WERI-Rb-1 (cell line): ENCODE measurements at places on chromosomes 12 and 14.

GRCh38 chr14:60116181-60116580 is 24.5 kb downstream of the PCNX4 start:
- DNase-seq, result no peak

DNA sequence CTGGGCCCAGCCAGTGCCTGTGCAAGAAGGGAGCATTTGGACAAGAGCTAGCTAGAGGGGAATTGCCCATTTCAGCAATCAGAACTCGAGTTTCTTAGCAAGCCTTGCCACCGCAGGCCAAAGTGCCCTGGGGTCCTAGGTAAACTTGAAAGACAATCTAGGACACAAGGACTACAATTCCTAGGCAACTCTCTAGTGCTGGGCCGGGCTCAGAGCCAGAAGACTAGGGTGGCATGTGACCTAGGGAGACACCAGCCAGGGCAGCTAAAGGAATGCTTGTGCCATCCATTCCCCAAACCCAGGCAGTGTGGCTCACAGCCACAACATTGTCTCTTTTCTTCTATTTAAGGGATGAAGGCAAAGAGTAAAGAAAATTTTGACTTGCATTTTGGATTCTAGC is 205.0 kb downstream of the BMP4 start:
- DNase-seq, result no peak

DNA sequence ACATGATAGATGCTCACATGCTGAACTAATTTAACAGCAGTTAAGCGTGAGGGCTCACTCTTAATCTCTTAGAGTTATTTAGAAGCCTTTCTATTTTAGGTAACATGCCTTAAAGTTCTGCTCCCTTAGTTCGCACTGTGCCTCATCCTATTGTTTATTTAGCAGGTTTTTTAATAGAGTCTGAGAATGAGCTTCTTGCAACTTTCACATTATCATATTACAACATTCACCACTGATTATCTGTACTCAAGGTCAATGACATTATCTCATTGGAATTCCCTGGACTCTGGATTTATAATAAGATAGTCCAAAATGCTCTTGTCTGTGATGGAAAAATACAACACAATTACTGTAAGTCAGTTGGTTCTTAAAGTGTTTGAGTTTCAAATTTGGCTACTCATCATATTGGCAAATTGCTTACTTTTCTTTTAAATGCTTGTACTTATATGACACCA is 183.6 kb upstream of the SLC38A2 start:
- DNase-seq, result no peak

DNA sequence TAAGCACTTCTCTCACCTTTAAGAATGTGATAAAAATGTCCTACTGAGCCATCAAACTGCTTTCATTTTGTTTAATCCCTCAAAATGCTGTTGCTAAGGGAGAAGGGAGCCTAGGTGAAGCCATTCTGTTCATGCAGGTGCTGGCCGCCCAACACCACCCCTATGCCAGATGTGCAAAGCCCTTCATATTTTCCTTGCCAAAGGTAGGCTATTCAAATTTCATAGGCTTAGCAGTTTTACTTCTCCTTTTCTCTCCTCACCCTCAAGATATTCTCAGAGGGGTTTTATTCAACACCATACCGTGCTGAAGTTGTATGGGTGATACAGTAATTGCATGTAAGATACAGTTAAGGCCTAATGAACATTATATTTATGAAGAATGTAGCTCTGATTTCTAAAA is 461.7 kb downstream of the GXYLT1 start:
- DNase-seq, result no peak

- no peak for DNase-seq
Measured at GRCh38 chr14:89067293-89067972, 243.0 kb downstream of the TTC8 start.

DNA sequence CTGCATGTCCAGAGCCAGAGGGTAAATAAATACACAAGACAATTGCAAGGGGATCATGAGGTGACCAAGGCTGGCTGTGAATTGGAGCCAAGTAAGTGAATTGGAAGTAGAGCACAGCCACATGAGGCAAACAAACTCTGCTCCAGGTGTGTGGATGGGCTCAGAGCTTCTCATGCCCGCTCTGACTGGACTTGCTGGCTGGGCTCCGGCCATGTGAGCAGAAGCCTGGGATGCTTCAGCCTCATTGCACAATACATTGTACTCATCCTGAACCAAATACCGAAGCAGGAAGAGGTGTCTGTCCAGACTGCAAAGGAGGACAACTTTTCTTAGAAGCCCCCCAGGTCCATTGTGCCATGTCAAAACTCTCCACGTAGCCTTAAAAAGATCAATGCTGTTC is 193.0 kb downstream of the TTC8 start:
- DNase-seq, result no peak

GRCh38 chr12:2161473-2161872 is 108.7 kb downstream of the CACNA1C start:
- no peak for DNase-seq

GRCh38 chr12:7096979-7097378 is 4.7 kb upstream of the C1R start:
- DNase-seq, result no peak

DNA sequence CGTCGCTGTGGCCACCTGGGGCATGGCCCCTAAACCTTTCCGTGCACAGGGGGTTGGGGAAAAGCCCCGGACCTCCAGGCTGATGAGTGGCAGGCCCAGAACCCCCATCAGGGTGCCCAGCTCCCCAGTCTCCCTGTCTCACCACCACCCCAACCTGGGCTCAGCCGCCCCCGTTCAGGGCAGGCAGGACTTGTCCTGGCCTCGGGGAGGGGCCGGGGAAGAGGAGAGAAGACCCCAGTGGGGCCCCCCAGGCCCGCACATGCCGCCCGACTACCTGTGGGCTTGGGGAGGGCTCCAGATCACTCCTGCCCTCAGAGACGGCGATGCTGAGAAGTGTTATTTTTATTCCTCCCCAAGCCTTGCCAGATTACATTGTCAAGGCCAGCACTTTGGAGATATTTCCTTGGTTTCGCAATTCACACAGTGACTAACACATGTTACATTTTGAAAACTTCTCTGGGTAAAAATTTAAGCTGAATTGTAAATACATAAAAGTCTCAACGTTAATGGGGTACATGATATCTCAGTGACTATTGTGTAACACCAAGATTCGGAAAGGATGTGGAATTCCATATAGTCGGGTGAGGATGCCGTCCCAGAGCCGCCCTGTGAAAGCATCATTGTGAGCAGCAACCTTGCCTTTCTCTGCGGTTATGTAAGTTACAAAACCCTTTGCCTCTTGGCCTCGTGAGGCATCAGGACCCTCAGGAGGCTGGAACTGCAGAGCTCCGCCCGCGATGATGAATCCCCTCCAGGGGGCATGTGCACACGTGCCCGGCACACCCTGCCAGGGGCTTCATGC is 85.6 kb upstream of the DIO3 start:
- DNase-seq, result no peak

DNA sequence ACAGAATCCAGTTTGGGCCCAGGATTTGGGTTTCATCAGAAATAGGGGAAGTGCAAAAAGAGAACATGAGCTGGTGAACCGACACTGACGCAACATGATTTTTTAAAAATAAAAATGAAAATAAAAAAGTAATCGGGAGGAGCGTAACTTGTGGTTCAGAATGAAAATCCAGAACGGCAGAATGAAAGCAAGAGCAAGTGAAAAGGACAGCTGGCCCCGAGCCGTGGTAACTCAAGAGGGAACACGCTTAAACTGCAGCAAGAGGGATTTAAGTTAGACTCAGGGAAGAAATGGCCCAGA is 1.6 kb downstream of the SLC6A12 start:
- no peak for DNase-seq

GRCh38 chr14:93245764-93246420 is 38.8 kb downstream of the UBR7 start:
- DNase-seq, result no peak

DNA sequence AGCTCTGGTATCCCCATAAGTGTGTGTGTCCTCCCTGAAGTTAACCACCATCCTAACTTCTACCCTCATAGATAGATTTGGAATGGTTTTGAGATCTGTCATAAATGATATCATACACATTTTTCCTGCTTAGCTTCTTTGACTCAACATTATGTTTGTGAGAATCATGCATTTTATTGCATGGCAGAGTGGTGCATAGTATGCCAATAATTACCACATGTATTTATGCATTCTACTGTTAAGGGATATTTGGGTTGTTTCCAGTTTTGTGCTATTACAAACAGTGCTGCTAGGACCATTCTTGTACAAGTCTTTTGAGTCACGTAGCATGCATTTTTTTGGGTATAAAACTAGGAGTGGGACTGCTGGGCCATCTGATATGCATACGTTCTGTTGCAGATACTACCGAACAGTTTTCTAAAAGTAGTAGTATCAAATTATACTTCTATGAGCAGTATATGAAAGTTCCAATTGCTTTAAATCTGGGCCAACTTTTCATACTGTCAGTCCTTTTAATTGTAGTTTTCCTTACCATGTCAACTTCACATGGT is 13.4 kb downstream of the GRIP1 start:
- no peak for DNase-seq

- no peak for DNase-seq
Measured at GRCh38 chr12:71250166-71250565, 92.4 kb upstream of the TSPAN8 start.

GRCh38 chr12:108720757-108721514 is 10.4 kb downstream of the CORO1C start:
- DNase-seq, result no peak

DNA sequence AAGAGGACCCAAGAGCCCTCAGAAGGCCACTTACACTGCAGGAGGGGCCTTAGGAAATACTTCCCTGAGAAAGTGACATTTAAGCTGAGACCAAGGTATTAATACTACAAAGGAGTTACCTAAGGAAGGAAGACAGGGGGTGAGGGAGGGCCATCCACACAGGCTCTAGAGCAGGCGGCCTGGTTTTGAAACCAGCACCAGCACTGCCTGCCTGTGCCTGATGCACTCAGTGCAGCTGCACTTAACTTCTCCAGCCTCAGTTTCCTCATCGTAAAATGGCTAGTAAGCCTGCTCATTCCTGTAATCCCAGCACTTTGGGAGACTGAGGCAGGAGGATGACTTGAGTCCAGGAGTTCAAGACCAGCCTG is 45.5 kb upstream of the PLEKHG6 start:
- no peak for DNase-seq

DNA sequence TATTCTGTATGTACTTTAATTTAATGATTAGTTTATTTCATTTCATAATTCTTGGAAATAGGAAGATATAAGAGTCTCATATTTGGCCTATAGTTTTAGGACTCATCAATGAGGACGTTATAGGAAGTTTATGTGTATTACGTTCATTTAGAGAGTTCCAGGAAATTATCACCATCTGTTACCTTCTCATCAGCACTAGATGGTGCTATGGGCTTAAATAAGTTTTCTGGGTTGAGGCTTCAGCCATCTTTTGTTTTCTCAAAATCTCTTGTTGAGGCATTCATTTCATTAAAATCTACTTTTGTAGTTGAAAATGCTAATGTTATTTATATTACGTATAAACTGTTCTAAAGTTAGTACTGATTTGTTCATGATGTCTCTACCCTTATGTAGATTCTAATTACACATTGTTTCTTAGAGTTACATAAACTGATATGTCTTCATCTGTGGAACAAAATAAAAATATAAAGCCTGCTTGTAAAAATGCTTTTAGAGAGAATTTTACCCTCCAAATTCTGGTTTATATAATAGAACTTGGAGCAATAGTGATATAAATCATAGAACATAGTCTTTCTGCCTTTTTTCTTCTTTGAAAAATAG is 89.2 kb downstream of the CFAP54 start:
- DNase-seq, result no peak

- no peak for DNase-seq
Measured at GRCh38 chr14:53060046-53060445, 93.1 kb downstream of the DDHD1 start.

DNA sequence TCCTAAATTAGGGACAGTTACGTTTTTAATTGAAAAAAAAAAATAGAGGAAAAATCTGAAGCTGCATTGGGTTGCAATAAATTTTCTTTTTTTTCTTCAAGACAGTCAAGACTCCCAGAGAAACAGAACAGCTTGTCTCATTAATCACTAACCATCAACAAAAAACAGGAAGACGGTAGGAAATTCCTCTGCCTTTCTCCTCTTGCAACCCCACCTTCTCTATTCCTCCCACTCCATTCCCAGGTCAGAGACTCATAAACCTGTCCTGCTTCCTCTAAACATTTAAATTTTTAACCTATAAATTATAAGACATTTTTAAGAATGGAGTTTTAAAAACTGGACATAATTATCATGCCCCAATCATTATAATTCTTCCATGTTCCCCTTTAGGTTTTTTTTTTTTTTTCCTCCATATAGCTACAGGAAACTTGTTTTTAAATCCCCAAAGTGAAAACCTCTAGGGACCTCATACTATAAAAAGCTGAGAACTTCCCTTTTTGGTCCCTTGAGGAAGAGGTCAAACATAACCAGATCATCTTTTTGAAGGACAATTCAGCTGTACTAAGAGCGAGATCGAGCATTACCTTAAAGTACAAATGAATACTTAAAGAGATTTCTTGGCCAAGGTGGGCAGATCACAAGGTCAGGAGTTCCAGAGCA is 36.0 kb downstream of the CPM start:
- no peak for DNase-seq

DNA sequence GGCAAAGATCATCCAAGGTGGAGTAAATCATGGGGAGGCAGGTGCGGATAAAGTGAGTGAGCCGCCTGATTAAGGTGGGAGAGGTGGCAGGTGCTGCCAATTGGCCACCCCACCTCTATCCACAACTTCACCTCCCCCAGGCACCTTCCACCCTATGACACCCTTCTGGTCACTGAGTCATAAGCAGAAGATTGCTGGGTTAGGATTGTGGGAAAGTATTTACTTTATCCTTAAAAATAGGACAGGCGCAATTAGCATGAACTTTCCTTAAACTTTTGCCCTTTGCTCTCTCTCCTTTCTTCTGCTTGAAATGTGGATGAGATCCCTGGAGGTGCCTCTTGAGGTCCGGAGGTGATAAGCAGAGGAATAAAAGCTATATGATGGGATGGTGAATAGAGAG is 14.9 kb upstream of the BMP4 start:
- DNase-seq, result no peak
